ENCODE measurements at places on chromosomes 2 and 18. TPM values are rescaled to one million over a fixed set of nuclear protein-coding genes. Genes with fewer than 3 reads are reported as not detected.

DNA sequence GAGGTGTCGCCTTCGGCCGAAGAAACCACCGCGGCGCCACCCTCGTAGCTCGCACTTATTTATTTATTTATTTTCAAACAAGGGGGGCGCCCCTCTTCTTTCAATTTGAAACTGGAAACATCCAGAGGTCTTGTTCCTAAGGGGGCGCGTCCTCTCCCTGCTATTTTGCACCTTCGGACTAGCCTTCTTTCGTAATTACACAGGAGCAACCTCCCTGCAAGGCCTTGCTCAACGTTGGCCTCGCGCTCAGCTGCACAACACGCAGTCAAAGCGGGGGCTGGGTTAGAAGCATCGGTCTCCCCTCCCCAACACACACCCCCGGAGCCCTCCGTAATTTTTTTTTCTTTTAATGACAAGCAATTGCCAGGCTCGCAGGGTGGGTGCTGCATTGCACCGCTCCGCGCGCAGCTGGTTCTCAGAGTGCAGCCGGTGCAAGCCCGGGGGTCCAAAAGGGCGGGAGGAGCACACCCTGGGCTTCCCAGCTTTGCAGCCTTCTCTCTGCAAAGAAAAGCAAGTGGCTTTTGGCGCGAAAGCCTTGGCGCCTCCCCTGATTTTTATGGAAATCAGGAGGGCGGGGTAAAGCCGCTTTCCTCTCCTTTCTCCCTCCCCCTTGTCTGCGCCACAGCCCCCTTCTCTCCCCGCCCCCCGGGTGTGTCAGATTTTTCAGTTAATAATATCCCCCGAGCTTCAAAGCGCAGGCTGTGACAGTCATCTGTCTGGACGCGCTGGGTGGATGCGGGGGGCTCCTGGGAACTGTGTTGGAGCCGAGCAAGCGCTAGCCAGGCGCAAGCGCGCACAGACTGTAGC, at the start of gene MYCN:
Gene MYCN (plus strand): TSS at position 697 of the 807 bp plus-strand sequence. CDS start 1,515 bp downstream, outside the sequence.
- no peak for DNase-seq

DNA sequence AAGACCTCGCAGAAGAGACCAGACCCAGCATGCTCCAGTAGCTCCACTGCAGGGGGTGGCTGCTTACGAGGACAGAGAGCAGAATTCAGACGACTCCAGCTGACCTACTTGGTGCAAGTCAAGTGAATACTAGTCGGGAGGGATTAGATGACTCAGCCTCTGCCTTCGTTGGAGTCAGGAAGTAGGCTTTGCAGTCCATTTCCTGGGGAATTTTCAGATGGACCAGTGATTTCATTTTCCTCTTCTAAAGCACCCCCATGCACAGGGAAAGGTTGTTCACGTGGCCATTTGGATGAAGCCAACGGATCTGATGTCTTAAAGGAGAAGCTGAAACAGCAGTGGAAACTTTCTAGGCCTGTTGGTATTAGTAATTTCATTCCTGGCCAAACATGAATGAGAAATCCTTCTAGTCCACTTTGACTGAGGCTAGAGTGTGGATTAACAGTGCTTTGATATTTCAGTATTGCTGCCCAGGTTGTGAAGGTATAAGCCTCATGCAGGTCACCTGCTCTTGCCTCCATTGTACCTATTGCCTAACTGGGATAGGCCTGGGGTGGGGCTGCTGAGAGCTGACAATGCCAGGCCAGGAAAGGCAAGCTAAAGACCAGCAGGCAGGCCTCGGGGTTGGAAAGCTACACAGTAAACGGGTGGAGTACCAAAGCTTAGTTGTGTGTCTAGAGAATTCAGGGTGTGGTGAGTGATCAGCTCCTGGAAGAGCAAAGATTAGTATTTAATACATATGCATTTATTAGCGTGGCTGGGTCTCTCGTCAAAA, 117.6 kb upstream of the FOSL2 start:
- DNase-seq, result peak; percentile 88

DNA sequence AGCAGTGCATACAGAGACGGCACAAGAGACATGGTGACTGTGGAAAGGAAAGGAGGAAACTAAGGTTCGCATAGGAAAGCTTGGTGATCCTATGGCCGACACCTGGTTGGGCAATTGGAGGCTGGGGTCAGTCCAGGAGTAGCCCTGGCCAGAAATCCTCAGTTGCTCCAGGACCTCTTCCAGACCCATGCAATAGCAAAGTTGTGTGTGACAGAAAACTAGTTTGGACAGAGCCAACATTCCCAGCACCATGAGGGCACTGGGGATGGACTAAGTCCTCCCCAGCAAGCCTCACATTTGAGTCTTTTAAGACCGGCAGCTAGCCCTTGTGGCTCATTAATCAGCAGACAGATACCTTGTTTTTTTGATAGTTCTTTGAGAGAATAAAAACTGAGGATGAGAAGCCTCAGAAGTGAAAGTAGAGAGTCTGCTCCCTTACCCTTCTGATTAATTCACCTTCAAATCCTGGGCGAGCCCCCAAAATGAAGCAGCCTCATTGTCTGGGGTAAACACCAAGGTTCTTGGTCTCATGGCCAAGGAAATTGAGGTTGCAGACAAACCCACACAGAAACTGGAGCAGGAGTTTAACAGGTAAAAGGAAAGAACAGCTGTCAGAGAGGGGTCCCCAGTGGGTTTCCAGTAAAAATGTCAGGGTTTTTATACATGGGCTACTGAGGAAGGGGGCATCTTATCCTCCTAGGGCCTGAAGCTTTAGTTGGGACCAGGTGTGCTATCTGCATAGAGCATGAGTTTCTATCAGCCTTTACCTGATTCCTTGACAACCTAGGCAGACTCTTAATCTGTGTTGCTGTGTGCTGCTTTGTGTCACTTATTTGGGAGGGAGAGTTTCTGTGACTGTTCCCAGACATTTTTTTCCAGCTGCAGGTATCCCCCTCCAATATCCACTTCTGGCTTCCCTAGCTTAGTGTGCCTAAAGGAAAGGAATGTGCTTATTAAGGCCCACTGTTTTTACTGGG, 39.1 kb downstream of the STK17B start:
- DNase-seq, result peak; percentile 42

The CABLES1 gene
- 8.9 TPM for total RNA-seq

The RESP18 gene
- total RNA-seq, result not detected

All from GM23248 (cell line).